ENCODE measurements at places on chromosomes 6 and 20. TPM values are rescaled to one million over a fixed set of nuclear protein-coding genes. Genes with fewer than 3 reads are reported as not detected.
A peak's percentile ranks its signal among the peaks of the same experiment; 100 is the strongest.

The OR2J2 gene
- total RNA-seq = not detected

GRCh38 chr6:87993356-87993755 lies 54.3 kb upstream of the SPACA1 start:
- no peak for DNase-seq

DNA sequence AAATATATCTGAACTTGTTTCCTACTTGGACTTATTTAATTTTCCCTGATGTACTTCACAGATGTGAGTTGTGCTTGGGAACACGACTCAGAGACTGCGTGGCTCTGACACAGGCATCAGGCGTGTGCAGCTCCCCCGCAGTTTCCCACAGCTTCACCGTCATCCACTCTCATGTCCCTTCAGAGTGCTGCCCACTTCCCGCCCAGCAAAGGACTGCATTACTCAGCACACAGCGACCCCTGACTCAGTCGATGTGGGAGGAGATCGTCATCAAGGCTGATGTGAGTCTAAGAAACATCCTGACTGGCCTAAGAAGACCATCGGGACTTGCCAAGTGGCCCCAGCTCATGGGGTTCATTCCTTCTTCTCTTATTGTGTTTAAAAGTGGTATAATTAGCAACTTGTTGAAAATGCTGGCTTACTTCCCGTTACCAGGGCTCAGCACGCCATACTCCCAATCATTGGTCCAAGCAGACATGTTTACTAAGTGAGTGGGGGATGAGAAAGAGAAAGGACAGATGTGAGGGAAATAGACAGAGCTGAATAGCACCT lies 539.4 kb upstream of the JARID2 start:
- DNase-seq = no peak

GRCh38 chr20:2624190-2624589 lies 28.2 kb upstream of the NOP56 start:
- no peak for DNase-seq

The MED23 gene
- total RNA-seq = 34.0 TPM

- DNase-seq = no peak
These were observed 277.5 kb downstream of the MEI4 start for GRCh38 chr6:77930382-77930781.

GRCh38 chr6:107064579-107065065 lies 36.6 kb downstream of the MTRES1 start:
- peak; percentile 4 for DNase-seq

The LST1 gene
- total RNA-seq = 66.6 TPM

All from activated T-helper 1 cell treated with anti-CD3 and anti-CD28 coated beads, Interleukin-12 subunit alpha, Interleukin-12 subunit beta, Interleukin-2, Interleukin-4 antibody, amounts not matched to agents 30 ng/mL and 10 ng/mL and 1 ng/mL, durations not matched to agents 14 hours and 24 hours and 36 hours (primary cell).